ENCODE measurements at places on chromosomes 7 and 10.
A peak's percentile ranks its signal among the peaks of the same experiment; 100 is the strongest.

GRCh38 chr7:137753948-137754851 is 92.6 kb downstream of the DGKI start:
- H3K36me3 ChIP-seq = no peaks in the 10 kb centered on the region
- peak overlapping the region; percentile 86 for H3K27ac ChIP-seq
- peaks cover 20% of the 10 kb centered on the region for H3K4me1 ChIP-seq
- H3K27me3 ChIP-seq = no peaks in the 10 kb centered on the region
- no peak for DNase-seq

GRCh38 chr7:65457705-65458104 is 84.0 kb downstream of the ZNF92 start:
- no peaks in the 10 kb centered on the region for H3K36me3 ChIP-seq
- no peaks in the 10 kb centered on the region for H3K4me1 ChIP-seq
- no peak overlapping the region for H3K27ac ChIP-seq
- DNase-seq = no peak
- no peak overlapping the region for H3K4me3 ChIP-seq

- peaks cover 6% of the 10 kb centered on the region for H3K27me3 ChIP-seq
- H3K4me3 ChIP-seq = 0 out of 2 replicates have a peak overlapping the region, but pooled peaks have one; percentile 2
- H3K36me3 ChIP-seq = no peaks in the 10 kb centered on the region
- H3K4me1 ChIP-seq = no peaks in the 10 kb centered on the region
- no peak overlapping the region for H3K27ac ChIP-seq
Observed at GRCh38 chr7:115910541-115911164, 119.9 kb downstream of the TFEC start.

DNA sequence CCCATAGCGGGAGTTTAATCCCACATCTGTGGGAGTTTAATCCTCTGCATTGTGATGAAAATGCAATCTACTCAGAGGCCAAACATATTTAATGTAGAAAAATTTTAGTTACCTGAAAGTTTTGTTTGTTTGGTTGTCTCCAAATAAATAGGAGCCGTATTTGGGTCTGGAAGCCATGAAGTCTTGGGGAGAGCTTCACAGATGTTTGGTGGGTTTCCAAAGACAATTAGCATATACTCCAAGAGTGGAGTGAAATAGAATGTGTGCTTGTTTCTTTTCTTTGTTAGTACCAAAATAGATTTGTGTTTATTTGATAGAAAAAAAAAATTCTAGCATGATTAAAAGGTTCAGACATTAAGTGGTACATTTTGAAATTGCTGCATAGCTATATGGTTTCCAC is 50.9 kb downstream of the ANK3 start:
- no peak overlapping the region for H3K27ac ChIP-seq
- H3K4me1 ChIP-seq = no peaks in the 10 kb centered on the region
- H3K36me3 ChIP-seq = no peaks in the 10 kb centered on the region
- no peak overlapping the region for H3K4me3 ChIP-seq

DNA sequence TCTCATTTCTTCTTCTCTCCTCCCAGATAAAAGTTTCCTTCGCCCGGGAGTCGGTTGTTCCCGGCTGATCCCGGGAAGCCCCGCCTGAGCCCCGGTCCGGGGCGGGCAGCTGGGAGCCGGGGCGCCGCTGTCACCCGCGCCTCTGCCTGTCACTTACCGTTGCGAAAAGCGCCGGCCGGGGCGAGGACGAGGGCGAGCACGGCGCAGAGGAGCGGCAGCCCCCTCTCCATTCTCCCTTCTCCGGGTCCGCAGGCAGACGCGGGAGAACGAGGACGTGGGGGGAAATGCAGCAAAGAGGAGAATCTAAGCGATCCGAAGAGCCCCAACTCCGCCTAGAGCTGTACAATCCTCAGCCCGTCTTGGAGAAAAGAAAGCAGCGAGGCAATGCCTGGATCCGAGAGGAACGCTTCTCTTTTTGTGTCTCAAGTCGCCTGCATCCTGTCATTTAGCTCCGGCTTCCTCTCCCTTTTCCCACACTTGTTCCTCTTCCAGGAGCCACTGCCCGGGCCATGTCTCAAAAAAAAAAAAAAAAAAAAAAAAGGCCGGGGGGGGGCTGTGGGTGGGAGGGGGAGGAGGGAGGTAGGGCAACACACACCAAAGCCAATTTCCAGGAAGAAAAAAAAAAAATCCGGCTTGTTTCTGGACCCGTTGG is at the start of gene NRP1:
NRP1 (minus strand) TSS at position 515 of the 652 bp plus-strand sequence; CDS start at position 230, 285 bp downstream.
- H3K36me3 ChIP-seq = peaks cover 33% of the 10 kb centered on the region
- peaks cover 28% of the 10 kb centered on the region for H3K4me1 ChIP-seq
- H3K4me3 ChIP-seq = peak within 1 kb of the TSS; percentile 92
- no peaks in the 10 kb centered on the region for H3K27me3 ChIP-seq
- peak within 1 kb of the TSS; percentile 93 for H3K27ac ChIP-seq
- DNase-seq = peak; percentile 65

DNA sequence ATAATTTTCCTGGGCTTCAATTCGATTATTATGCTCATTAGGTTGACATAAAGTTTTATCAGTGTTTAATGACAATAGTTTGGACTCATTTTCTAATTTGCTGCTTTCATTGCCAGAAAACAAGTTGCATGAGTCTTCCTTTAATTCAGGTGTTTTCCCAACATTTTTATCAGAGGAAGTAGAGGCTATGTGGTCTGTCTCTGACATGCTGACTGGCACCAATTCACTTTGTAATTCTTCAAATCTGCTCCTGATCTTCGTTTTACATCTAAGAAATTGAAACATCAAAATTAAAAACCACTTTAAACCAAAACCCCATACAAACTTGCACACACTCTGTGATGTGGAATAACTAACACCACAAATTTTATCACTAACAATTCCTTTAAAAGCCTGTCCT is 10.9 kb downstream of the CCDC186 start:
- DNase-seq = no peak
- peak overlapping the region; percentile 18 for H3K27ac ChIP-seq
- no peak overlapping the region for H3K4me3 ChIP-seq

DNA sequence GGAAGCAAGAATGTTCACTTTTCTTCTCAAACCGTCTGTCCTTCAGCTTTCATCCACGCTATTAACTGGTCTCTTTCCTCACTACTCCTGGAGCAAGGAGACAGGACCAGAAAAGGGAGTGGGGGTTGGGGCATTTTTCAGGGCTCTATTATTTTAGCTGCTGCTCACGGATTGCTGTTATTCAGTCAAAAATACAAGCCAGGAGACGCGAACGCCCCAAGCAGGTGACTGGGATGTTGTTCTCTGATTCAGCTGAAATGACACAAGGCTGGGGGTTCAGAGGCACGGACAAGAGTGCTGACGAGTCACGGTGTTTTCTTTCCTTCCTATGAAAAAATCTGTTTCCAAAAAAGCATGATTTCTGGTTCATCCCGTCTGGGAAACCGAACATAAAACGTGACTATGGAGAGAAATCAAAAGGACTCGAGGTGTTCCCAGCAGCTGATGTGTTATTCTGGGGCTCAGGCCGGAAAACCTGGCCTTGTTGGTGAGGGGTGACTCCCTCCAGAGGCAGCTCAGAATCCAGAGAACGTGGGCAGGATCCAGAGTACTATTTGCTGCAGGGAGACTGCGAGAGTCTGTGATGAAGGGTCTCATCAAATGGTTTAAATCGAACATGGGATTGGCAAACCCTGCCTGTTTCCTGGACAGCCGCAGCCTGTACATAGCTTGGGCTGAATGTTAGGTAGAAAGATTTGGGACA is 3.5 kb upstream of the INHBA start:
- no peaks in the 10 kb centered on the region for H3K27me3 ChIP-seq
- no peak for DNase-seq
- H3K27ac ChIP-seq = peak overlapping the region; percentile 92

GRCh38 chr10:52063159-52063558 is 250.9 kb upstream of the DKK1 start:
- H3K4me3 ChIP-seq = no peak overlapping the region
- H3K4me1 ChIP-seq = no peaks in the 10 kb centered on the region
- H3K27ac ChIP-seq = no peak overlapping the region
- no peaks in the 10 kb centered on the region for H3K36me3 ChIP-seq
- no peak for DNase-seq

- DNase-seq = no peak
- no peak overlapping the region for H3K4me3 ChIP-seq
- peaks cover 18% of the 10 kb centered on the region for H3K36me3 ChIP-seq
- no peaks in the 10 kb centered on the region for H3K4me1 ChIP-seq
- H3K27me3 ChIP-seq = no peaks in the 10 kb centered on the region
- no peak overlapping the region for H3K27ac ChIP-seq
Observed at GRCh38 chr7:137611606-137612005, 235.2 kb downstream of the DGKI start.

- no peak overlapping the region for H3K4me3 ChIP-seq
- DNase-seq = no peak
- no peaks in the 10 kb centered on the region for H3K4me1 ChIP-seq
- H3K36me3 ChIP-seq = peaks cover 45% of the 10 kb centered on the region
- H3K27ac ChIP-seq = no peak overlapping the region
Observed at GRCh38 chr7:158917818-158918217, 61.5 kb downstream of the DYNC2I1 start.

DNA sequence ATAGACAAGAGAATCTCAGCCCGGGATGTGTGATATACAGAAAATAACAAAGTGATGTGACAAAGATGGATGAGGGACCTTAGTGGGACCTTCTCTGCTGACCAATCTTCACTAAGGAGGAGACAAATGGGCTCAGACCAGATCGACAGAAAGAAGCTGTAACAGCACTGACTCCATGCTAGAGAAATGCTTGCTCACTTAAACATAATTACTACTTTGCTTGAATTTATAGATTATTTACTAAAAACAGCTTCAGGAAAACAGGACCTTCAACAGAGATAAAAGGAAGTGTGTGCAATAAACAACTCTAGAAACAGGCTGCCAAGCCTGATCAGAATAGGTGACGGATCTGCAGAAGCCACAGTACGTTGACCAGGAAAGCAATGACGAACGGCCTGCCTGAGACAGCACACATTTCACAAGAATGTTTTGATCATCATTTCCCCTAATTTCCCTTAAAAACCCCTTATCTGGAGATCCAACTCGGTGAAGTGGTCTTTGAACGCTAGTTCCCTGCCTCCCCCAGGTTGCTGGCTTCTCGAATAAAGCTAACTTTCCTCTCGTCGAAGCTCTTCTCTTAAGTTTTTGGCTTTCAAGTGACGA is 98.4 kb upstream of the STEAP1B start:
- no peak overlapping the region for H3K27ac ChIP-seq
- peaks cover 2% of the 10 kb centered on the region for H3K4me1 ChIP-seq
- no peaks in the 10 kb centered on the region for H3K36me3 ChIP-seq
- no peak for DNase-seq
- no peak overlapping the region for H3K4me3 ChIP-seq
- no peaks in the 10 kb centered on the region for H3K27me3 ChIP-seq

DNA sequence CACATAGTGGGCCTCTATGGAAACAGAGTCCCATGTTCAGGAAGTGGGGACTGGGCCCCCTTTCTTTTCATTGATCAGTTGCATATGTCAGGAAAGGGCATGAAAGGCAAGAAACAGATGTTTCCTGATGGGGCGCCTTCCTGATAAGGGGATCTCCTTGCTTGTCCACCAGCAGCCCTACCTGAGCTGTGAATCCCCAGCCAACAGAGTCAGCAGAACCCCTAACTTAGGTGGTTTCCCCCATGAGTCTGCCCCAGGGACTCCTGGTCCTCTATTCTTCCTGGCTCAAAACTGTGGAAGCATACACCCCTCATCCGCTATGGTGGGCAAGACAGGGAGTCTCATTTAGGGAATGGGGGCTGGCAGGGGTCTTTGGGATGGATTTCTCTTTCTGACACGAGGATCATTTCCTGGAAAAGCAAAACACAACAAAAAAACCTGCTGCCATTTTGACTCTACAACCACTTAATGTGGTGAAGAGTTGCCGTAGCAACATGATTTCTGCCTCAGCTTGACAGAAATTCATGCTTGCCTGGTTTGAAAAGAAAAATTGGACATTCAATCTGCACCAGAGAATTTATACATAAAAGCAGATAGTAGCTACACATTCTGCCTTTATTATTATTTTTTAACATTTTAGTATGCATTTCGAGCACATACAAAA is 119.8 kb downstream of the SPAG6 start:
- H3K4me1 ChIP-seq = no peaks in the 10 kb centered on the region
- H3K4me3 ChIP-seq = no peak overlapping the region
- no peaks in the 10 kb centered on the region for H3K27me3 ChIP-seq
- no peak for DNase-seq
- H3K36me3 ChIP-seq = no peaks in the 10 kb centered on the region

DNA sequence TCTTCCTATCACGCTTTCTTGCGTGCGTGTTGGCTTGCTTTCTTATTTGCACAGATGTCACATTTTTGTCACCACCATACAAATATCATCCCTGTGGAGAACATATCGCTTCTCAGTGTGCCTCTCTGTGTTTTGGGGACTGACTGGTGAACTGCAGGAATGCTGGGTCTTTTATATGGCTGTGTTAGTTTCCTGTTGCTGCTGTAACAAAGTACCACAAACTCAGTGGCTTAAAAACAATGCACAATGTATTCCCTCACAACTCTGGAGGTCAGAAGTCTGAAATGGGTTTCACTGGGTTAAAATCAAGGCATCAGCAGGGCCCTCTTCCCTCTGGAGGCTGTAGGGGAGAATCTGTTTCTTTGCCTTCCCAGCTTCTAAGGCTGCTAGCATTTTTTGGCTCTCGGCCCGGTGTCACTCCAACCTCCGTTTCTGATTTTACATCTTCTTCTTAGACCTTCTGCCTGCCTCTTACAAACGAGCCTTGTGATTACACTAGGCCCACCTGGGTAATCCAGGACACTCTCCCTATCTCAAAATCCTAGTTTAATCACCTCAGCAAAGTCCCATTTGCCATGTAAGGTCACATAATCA is 82.0 kb downstream of the LRMDA start:
- no peaks in the 10 kb centered on the region for H3K27me3 ChIP-seq
- H3K4me1 ChIP-seq = peaks cover 9% of the 10 kb centered on the region
- no peak overlapping the region for H3K4me3 ChIP-seq
- H3K36me3 ChIP-seq = no peaks in the 10 kb centered on the region
- H3K27ac ChIP-seq = no peak overlapping the region
- DNase-seq = no peak

GRCh38 chr7:137771679-137772078 is 75.1 kb downstream of the DGKI start:
- H3K4me1 ChIP-seq = peaks cover 6% of the 10 kb centered on the region
- H3K27me3 ChIP-seq = no peaks in the 10 kb centered on the region
- H3K27ac ChIP-seq = peak overlapping the region; percentile 93
- no peak for DNase-seq
- no peak overlapping the region for H3K4me3 ChIP-seq

Data from SK-N-SH (cell line).